AG09309 (cell line): ENCODE measurements at places on chromosomes 12 and 14.

DNA sequence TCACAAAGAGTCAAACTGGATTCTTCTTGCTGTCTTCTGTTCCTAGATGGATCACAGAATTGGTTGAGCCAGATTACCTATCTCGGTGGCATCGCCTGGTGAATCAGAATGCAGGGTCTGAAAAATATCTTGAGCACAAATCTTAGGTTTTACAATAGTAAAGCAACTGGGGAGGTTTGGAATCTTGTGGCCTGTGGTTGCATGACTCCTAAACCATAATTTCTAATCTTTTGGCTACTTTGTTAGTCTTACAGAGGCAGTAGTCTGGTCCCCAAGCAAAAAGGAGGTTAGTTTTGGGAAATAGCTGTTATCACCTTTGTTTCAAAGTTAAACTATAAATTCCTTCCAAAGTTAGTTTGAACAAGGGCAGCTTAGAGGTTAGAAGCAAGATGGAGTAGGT lies 1488.5 kb upstream of the FLRT2 start:
- DNase-seq: no peak

- no peak for DNase-seq
These were observed 83.2 kb downstream of the DAD1 start for GRCh38 chr14:22505697-22506377.

DNA sequence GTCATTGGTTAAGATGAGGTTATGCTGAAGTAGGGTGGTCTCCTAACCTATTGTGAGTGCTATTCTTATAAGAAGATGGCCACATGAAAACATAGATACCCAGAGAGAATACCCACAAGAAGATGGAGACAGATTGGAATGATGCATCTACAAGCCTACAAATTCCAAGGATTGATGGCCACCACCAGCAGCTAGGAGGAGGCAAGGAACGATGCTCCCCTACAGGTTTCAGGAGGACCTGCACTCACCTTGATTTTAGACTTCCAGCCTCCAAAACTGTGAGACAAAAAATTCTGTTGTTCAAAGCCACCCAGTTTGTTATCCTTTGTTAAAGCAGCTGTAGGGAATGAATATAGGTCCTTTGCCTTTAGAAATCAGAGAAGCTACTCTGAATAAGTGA lies 227.4 kb downstream of the NEDD1 start:
- DNase-seq: no peak

GRCh38 chr14:59177262-59177661 lies 11.2 kb upstream of the DAAM1 start:
- no peak for DNase-seq

GRCh38 chr12:27246774-27247173 lies 2.7 kb downstream of the STK38L start:
- no peak for DNase-seq

DNA sequence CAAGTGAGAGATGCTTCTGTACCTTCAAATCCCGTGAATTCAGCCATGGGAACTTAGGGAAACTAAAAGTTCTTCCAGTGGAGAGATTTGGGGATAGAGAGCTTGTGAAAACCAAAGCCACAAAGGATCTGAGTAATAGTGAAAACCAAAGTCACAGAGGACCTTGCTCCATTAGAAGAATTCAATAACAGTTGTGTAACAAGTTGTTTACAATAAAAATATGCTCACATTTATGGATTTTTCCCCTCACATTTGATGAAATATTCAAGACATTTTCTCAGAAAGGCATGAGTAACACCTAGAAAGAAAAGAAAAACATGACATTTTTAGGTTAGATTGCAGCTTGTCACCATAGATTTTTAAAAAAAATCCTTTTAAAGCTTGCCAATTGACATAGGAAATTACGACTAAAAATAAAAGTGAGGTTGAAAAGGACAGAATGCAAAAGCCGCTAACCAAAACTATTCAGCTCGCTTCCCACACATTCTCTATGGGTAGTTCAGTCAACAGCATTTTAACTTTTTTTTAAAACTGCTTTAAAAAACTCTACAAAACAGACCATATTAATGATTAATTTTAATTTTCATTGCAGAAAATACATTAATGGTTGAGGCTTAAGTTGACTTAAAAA lies 113.2 kb downstream of the CAND1 start:
- peak; percentile 56 for DNase-seq

DNA sequence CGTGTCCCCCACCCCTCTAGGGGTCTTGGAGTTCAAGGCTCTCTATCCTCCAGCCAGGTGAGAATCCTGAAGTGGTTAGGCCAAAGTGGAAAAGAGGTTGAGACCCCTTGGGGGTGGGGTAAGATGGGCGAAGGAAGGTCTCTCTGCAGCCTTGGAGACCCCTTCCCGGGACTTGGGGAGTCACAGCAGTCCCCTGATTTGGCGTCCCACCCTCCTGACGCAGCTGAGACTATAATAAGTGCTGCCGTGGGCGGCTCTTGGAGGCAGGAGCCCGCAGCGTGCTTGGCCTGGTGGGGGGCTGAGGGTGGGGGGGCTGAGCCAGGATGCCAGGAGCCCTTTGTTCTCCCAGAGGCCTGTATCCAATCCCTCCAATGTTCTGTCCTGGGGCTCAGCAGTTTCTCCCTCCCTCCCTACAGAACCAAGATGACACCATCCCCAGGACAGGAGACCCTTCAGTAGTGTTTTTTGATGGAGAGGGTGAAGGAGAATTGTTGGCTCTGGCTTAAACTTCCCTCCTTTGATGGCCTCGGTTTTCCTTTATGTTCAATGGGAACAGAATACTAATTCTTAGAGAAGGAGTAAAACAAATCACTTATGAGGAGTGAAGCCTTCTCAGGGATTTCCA lies 1.5 kb upstream of the AGAP2 start:
- DNase-seq: no peak

DNA sequence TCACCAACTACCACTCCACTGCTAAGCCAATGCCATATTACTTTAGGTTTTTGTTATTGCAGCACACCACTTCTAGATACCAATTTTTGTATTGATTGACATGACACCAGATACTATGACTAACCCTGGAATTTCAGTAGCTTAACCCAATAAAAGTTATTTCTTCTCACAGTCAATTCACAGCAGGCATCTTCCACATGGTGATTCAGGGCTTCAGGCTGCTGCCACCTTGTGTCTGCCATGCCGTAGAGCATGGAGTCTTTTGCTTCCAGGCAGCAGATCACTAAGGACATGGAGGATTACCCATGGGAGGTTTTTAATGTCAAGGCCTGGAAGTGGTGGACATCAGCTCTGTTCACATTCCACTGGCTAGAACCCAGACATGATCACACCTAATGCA lies 56.4 kb upstream of the LTA4H start:
- no peak for DNase-seq

GRCh38 chr14:57533214-57533613 lies 39.6 kb upstream of the CCDC198 start:
- DNase-seq: no peak

DNA sequence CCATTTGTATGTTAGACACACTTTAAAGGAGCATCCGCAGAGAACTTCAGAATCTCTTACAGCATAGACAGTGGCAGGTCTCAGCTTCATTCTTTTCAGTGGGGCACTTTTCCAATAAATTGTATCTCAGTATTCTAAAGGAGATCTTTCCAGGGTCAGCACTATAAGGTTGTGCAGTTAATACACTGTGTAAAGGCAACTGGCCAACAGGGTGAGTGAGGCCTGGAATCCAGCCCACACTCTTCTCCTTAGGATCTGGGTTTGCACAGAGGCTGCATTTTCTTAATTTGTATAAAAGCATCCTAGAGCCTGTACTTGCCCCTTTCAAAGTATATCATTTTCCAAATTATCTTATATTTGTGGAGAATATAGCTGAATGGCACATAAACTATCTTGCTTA lies 94.2 kb downstream of the MYF5 start:
- no peak for DNase-seq

- no peak for DNase-seq
These were observed 17.5 kb downstream of the MTA1 start for GRCh38 chr14:105436891-105437722.

DNA sequence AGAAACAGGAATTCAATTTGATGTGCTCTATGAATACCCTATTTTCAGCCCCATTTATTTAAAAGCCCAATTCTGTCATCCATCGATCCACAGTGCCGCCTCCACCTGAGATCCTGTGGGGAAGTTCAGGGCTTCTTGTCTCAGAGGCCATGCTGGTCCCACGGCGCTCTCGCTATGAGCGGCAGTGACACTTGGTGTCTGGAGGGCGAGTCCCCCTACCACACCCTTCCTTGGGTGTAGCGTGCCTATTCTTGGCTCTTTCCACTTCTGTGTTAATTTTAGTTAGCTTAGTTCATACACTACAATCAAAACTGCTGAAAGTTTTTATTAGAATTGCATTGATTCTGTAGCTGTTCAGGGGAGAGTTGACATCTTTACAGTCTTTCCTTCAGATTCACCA lies 73.8 kb downstream of the DDX51 start:
- no peak for DNase-seq

- DNase-seq: peak; percentile 73
These were observed 75.2 kb downstream of the FIGNL2 start for GRCh38 chr12:51773145-51773869.

GRCh38 chr14:103727313-103727980 lies 11.8 kb downstream of the ZFYVE21 start:
- no peak for DNase-seq

GRCh38 chr14:104968153-104968527 lies 10.0 kb downstream of the AHNAK2 start:
- DNase-seq: no peak

DNA sequence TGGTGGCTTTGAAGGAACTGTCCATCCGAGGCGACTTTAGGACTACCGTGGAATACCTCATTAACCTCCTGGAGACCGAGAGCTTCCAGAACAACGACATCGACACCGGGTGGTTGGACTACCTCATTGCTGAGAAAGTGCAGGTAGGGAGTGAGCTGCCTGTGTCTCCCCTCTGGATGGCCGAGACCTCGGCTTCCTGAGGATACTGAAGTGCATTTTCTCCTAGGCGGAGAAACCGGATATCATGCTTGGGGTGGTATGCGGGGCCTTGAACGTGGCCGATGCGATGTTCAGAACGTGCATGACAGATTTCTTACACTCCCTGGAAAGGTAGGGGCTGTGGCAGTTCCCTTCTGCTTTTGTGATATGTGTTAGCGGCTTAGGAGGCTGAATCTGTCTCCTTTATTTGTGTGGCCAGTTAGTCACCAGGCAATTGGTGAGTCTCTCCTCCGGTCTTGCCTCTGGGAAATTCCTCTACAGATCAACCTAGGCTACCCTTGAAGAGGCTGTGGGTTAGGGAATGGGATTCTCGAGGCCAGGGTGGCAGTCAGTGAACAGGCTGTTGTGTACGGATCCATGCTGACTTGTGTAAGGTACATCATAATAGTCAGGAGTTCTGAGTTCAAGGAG lies 75.3 kb downstream of the ACACB start:
- no peak for DNase-seq

DNA sequence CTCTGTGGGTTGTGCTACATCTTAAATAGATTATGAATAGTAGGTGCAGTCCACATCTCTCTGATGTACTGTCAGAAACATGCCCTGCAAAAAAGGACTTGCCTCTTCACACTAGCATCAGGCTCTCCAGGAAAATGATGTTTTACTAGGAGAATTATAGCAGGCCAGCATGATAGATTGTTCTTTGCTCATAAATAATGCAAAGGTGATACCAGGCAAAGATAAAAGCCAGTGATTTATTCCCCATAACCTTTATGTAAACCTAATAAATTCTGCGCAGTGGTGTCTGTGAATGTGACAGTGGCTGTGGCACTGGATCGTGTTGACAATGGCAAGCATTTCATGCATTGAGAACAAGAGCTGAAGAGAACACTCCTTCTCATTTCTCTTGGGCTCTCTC lies 646.5 kb upstream of the SEL1L start:
- no peak for DNase-seq

- no peak for DNase-seq
These were observed 115.7 kb downstream of the BEGAIN start for GRCh38 chr14:100471441-100472093.

- DNase-seq: no peak
These were observed 125.7 kb downstream of the PHLDA1 start for GRCh38 chr12:75905922-75906321.

GRCh38 chr12:1204581-1205121 lies 213.6 kb downstream of the ERC1 start:
- no peak for DNase-seq

- DNase-seq: no peak
These were observed 11.0 kb downstream of the GRIP1 start for GRCh38 chr12:66667906-66668305.

GRCh38 chr12:22536346-22536945 lies 7.9 kb downstream of the C2CD5 start:
- DNase-seq: no peak

DNA sequence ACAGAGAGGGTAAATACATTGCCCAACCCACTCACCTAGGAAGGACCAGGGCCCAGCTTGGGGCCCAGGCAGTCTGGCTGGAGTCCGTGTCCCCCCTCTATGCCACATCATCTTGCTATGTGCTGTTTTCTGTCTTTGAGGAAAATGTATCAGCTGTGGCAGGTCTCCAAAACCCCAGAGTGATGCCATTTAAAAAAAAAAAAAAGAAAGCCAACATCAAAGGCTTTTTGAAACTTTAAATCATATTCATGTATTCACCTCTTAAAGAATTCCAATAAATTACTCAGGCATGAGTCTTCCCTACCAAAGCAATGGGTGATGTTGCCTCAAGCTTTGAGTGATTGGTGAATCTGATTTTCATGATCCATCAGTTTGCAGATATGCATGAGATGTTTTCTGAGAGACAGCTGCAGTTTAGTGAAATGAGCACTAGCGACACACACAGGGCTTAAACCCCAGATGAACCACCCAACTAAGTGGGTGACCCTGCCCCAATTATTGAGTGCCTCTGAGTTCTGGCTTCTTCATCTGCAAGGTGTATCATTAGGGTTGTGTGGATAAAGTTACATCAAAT lies 6.1 kb downstream of the KRT81 start:
- DNase-seq: peak; percentile 60

DNA sequence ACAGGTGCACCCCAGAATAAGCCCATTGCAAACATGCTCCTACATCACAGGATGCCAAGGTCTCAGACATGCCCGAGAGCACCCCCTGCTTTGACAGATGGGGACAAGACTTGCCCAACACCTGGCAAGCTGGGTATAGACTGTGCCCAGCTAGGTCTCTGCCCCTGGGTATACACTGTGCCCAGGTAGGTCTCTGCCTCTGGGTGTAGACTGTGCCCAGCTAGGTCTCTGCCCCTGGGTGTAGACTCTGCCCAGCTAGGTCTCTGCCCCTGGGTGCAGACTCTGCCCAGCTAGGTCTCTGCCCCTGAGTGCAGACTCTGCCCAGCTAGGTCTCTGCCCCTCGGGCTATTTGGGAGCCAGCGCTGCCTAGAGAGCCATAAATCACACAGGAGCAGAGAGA lies 85.9 kb downstream of the CCDC88C start:
- DNase-seq: no peak

DNA sequence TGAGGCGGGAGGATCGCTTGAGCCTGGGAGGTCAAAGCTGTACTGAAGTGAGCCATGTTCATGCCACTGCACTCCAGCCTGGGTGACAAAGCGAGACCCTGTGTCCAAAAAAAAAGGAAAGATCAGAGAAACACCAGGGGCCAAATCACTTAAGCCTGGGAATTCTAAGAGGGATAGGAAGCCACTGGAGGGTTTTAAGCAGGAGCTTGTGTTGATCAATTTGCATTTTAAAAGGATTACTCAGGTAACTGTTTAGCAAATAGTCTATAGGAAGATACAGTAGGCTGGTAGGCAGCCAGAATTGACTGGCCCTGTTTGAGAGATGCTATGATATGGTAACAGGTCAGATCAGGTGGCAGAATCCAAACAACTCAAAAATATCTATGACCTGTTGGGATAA lies 162.7 kb downstream of the SPTSSA start:
- DNase-seq: no peak

GRCh38 chr14:38693423-38693822 lies 409.6 kb downstream of the SEC23A start:
- no peak for DNase-seq
